ENCODE measurements at places on chromosomes 12 and 14.

DNA sequence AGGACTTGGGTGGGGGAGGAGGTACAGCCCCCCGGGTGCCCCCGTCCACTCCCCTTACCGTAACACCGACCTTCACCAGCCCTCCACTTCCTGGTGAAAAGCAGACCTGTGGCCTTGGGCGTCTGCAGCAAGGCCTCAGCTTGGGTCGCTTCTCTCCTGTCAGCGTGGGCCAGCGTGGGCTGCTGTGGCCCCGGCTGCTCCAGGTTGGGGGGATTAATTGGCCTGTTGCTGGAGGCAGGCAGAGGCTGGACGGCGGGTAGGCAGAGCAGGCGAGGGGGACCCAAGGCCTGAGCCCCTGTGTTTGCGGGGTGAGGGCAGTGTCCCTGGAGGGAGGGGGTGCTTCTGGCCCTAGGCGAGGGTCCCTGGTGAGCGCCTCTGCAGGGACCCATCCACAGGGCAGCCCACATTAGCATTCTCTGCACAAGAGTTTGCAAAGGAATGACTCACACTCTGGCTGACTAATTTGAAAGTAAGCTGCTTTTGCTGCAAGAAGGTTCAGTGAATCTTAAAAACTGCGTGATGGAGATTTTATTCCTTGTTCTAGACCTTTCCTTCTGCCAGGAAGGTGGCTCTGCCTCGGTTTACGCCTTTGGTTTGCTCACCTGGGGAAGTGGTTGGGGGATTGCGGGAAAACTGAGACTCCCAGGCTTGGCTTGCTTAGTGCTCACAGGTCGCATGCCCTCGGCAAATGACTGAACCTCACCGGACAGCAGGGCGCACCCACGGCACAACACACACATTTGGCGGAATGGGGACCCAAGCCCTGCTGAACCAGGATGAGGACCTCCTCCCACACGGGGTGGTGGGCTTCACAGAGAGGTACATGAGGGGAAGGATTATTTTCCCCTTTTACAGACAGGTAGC, 37.9 kb upstream of the DLK1 start:
- DNase-seq: no peak

DNA sequence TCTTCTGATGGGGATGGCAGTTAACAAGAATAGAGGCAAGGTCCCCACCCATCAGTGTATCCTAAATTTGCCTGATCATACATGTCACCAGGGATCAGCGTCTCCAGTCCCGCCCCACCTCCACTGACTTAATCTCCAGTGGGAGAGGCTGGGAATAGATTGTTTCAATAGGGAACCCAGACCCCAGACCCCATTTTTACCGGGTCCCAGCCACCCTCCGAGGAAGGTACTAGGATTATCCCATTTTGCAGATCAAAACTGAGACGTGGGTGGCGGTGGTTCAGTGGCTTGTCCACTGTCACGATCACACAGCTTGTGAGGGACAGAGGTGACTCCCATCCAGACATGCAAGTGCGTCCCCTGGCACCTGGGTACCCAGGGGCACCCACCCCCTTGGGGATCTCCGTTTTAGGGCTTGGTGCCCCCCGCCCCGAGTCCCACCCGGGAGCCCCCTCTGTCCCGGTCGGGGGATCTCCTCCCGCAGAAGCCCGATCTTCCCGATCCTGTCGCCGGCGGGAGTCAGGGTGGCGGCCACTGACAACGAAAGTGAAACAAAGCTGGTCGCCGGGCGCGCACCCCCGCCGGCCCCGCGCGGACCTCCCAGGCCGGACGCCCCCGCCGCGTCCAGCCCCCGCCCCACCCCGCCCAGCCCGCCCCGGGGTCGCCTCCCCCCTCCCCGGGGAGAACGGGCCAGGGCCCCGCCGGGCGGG, 523 bp downstream of the WSB2 start:
- DNase-seq: no peak

GRCh38 chr12:52925717-52926595, 21.1 kb upstream of the KRT8 start:
- DNase-seq: no peak

- no peak for DNase-seq
These were observed 23.7 kb upstream of the RAB21 start for GRCh38 chr12:71730936-71731335.

DNA sequence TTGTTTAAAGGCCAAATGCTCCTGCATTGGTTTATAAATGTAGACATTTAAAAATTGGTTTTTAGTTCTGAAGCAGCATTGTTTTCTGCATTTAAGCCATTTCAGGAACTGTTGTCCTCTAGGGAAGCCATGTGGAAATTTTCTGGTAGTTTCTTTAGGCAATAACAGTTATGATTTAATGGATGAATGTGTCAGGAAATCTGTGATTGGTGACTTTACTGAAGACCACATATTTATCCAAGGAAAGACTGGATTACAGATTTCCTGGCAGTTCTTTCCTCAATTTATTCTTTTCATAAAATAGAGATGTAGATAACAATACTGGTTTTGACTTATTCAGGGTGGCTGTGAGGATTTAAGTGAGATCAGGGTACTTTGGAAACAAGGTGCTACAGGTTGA, 27.6 kb downstream of the TBC1D15 start:
- no peak for DNase-seq

- no peak for DNase-seq
These were observed 1.7 kb downstream of the SLC39A9 start for GRCh38 chr14:69400154-69400553.

GRCh38 chr14:97178781-97179180, 381.6 kb downstream of the VRK1 start:
- no peak for DNase-seq

- DNase-seq: no peak
These were observed 4.6 kb downstream of the BCL11B start for GRCh38 chr14:99267381-99267780.

GRCh38 chr14:100436745-100437406, 113.7 kb downstream of the SLC25A47 start:
- no peak for DNase-seq

- no peak for DNase-seq
These were observed 705 bp upstream of the CHGA start for GRCh38 chr14:92922155-92922735.

DNA sequence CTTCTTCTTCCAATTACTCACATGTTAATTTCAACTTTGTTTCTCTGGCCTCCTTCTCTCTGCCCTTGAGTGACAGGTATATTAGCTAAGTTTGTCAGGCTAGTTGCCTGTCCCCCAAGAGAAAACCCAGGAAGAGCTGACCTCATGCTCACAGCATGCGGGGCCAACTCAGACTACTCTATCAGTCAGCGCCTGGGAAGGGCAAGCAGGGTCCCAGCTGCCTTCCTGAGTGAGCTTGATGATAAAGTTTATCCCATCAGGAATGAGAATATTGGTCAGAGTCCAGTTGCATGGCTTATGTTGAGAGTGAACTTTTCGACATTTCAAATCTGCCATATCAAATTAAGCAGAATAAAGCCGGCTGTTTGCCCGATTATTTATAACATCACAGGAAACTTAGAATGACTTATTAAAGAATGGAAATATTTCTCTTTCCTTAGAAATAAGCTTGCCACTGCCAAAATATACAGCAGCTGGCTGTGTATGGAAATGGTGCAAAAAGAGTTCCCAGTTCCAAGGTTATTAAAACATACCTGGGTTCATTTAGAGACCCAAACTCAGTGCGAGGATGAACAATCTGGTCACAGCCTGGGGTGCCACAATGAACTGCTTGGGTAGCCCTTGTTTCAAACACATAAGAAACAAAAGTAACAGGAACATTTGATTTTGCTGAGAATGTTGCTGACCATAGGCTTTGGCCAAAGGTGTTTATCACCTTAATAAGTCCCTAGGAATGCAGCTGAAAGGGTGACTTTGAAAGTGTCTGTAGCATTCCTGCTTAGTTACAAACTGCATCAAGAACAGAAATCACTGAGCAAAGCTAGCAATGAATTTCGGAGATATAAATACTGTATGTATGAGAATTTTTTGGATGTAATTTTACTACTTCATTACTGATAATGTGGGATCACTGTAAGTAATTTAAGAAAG, 1553.8 kb upstream of the FLRT2 start:
- no peak for DNase-seq

DNA sequence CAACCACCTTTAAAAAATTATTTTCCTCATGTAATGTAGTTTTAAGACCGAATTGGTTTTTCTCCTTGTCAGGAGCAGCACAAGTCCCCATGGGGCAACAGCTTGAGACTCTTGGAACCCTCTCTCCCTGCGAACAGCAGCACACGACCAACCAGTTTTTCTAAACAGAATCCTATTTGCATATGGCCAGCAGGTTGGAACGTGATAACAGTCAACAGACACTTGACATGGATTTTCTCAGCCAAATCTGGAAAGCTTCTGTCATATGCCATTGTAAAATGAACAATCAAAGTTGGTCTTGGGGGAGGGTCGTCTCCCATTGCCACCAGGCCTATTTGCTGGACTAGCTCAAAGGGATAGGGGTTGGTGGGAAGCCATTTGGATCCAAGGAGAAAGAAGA, 1915.0 kb upstream of the FLRT2 start:
- DNase-seq: no peak

GRCh38 chr12:26800858-26801257, 32.1 kb downstream of the ITPR2 start:
- no peak for DNase-seq

- DNase-seq: no peak
These were observed 48.3 kb downstream of the SCN8A start for GRCh38 chr12:51639361-51639760.

DNA sequence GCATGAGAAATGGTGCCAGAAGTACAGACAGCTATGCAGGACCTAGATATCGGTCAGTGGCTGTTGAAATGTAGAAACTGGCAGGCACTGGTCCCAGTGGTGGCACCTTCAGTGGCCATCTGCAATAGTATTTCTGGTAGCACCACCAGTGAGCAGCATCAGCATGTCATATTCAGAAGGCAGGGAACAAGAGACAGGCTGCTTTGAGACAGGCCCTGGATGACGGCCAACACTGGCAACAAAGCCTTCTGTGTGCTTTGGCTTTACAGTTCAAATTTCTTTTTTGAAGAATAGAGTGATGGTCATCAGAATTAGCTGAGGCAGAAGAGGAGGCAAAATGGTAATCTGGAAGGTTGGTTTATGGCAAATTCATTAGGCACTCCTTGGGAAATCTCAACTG, 273.4 kb upstream of the SLC16A7 start:
- no peak for DNase-seq
